ENCODE measurements at places on chromosomes 5 and 9. TPM values are rescaled to one million over a fixed set of nuclear protein-coding genes. Genes with fewer than 3 reads are reported as not detected.
A peak's percentile ranks its signal among the peaks of the same experiment; 100 is the strongest.

DNA sequence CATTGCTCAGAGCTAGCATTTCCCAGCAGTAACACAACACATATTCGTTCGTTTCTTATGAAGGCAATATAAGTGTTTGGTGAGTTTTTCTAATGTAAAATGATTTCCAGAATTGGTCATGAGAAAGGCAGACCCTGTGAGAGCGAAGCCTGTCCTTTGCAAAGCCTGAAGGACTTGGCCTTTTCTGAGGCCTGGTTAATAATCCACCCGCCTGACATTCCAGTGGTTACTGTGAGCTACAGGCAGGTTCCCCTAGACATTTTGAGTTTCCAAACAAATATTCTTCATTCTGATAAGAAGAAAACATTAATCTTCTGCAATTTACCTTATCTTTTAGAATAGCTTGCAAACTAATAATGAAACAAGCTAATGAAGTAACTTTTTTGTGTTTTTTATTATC is 38.0 kb downstream of the ADAMTS16 start:
- no peaks in the 10 kb centered on the region for H3K36me3 ChIP-seq
- H3K4me1 ChIP-seq, result peaks cover 18% of the 10 kb centered on the region
- DNase-seq, result no peak
- no peaks in the 10 kb centered on the region for H3K27me3 ChIP-seq
- H3K4me3 ChIP-seq, result no peak overlapping the region

DNA sequence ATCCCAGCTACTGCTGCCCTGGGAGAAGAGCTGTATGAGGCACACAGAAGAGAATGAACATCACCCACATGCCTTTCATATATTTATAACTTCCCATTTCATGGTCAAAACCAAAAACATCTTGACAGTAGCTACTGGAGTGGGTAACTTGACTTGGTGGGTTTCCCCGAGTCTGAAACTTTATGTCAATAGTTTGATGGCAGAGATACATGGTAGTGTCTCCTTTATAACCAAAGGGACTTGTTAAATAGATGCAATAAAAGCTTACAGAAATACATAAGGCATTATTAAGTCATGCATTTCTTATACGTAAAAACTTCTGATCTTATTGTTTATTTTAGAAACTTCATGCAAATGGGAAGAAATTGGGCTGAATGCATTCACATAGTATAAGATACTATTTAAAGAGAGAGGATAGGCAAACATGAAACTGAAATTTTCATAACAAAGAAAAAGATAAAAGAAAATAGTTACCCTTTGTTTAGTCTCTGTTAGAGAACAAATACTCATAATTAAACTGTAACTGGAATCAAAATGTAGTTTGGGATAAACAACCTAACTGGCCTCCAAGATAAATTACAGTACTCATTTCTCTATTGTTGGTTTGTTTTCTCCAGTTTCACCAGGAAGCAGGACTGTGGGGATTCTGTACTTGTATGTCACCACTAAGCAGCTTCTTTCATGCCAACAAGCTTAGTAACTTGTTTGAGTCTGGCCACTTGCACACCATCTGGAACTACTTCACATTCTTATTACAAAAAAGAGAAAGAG is 459.3 kb upstream of the MEF2C start:
- H3K4me1 ChIP-seq, result peaks cover 6% of the 10 kb centered on the region
- H3K27me3 ChIP-seq, result no peaks in the 10 kb centered on the region
- H3K36me3 ChIP-seq, result no peaks in the 10 kb centered on the region

Gene MYMK
- not detected for total RNA-seq

GRCh38 chr9:86604741-86605140 is 250.5 kb upstream of the TUT7 start:
- H3K4me1 ChIP-seq, result peaks cover 16% of the 10 kb centered on the region
- no peak for DNase-seq
- no peaks in the 10 kb centered on the region for H3K36me3 ChIP-seq

- H3K4me1 ChIP-seq, result peaks cover 18% of the 10 kb centered on the region
- no peak for DNase-seq
- H3K4me3 ChIP-seq, result no peak overlapping the region
Observed at GRCh38 chr9:69745716-69746437, 13.9 kb downstream of the PTAR1 start.

Gene GHR
- 0.67 TPM for total RNA-seq

DNA sequence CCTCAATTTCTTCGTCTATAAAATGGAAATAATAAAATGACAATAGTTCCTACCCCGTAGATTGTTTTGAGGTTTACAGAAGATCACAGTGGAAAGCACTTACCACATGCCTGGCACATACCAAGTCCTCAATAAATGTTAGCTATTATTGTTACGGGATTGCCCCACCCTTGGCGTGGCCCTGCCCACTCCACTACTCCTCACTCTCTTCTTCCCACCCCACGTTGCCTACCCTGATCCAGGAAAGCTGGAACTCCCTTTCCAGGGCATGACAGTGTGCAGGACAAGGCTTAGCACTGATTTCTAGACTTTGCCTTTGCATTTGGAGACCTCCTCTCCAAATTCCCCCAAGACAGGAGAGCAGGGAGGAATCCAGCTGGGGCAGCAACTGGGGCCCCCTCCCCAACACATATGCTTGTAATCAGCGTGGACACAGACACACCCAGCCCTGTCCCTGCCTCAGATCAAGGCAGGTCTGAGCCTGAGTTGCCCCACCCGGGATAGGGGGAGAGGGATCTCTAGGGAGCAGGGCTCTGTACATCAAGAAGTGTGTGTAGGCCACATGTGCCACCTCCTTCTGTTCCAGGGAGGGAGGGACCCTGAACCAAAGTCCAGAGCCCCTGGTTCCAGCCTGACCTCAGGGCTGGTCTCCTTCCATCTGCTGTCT is 6.7 kb downstream of the SLC4A9 start:
- no peaks in the 10 kb centered on the region for H3K4me1 ChIP-seq
- H3K4me3 ChIP-seq, result no peak overlapping the region
- peaks cover 11% of the 10 kb centered on the region for H3K27me3 ChIP-seq

DNA sequence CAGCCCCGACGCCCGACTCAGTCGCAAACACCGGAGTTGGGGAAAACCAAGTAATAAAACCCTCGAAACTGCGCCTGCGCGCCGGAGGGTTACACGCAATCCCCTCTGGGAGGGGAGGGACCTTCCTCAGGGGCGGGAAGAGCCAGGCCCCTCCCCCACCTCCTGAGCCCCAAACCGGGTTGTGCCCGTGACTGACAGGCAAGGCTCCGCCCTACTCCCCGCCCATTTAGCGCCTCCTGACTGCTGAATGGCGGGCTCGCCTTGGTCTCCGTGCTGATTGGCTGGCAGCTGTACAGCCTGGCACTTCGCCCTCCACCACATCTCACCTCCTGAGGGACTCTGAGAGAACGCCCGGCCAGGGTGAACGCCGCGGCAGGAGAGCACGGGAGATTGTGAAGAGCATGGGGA is at the start of gene PRDM9:
TSS of gene PRDM9 (plus strand) at position 332 of the 408 bp plus-strand sequence. CDS start 1,425 bp downstream, outside the sequence.
- no peak within 1 kb of the TSS for H3K4me3 ChIP-seq
- no peaks in the 10 kb centered on the region for H3K4me1 ChIP-seq

DNA sequence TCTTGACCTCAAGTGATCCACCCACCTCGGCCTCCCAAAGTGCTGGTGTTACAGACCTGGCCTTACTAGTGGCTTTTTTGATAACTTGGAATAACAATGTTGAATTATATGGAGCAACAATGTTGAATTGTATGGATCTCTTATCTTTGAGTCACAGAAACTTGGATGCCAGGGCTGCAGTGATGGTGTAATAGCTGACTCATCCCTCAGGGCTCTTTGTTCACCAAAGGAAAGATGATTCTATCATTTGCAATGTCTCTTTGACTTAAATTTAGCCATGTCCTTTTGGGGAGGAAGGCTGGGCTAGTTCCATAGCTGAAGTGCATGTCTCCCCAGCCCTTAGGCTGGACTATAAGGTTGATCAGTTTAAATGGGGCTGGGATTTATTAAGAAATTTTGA is 172.3 kb downstream of the PDZD2 start:
- no peak for DNase-seq
- H3K36me3 ChIP-seq, result no peaks in the 10 kb centered on the region
- H3K27me3 ChIP-seq, result no peaks in the 10 kb centered on the region
- no peak overlapping the region for H3K27ac ChIP-seq

Gene ZDHHC11
- total RNA-seq, result 14.3 TPM

- peaks cover 4% of the 10 kb centered on the region for H3K4me1 ChIP-seq
- H3K27ac ChIP-seq, result no peak overlapping the region
- peak; percentile 1 for DNase-seq
- no peaks in the 10 kb centered on the region for H3K27me3 ChIP-seq
- no peak overlapping the region for H3K4me3 ChIP-seq
Observed at GRCh38 chr9:114005371-114006154, 72.5 kb downstream of the AMBP start.

DNA sequence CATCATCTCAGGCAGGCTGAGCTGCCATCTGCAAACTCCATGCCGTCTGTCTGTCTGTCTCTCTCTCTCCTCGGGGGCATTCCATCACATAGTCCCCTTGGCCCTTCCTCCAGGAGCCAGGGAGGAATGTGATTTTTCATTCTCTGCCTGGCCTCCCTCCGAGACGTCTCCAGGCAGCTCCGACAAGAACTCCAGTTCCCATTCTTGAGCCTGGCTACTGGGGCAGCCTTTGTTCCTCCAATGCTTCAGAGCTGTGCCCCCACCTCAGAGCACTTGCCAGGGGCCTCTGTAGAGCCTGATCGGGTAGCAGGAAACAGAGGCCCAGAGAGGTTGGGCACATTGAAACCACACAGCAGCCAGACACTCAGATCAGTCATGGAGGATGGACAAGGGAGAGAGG is 74.0 kb downstream of the COL27A1 start:
- H3K4me3 ChIP-seq, result no peak overlapping the region
- no peak overlapping the region for H3K27ac ChIP-seq
- peaks cover 8% of the 10 kb centered on the region for H3K27me3 ChIP-seq
- H3K36me3 ChIP-seq, result peaks cover 6% of the 10 kb centered on the region
- DNase-seq, result no peak

All from endothelial cell (in vitro differentiated cells).